ENCODE measurements at places on chromosomes 5 and 9. TPM values are rescaled to one million over a fixed set of nuclear protein-coding genes. Genes with fewer than 3 reads are reported as not detected.

The GCNT4 gene
- 0.17 TPM for polyA plus RNA-seq

DNA sequence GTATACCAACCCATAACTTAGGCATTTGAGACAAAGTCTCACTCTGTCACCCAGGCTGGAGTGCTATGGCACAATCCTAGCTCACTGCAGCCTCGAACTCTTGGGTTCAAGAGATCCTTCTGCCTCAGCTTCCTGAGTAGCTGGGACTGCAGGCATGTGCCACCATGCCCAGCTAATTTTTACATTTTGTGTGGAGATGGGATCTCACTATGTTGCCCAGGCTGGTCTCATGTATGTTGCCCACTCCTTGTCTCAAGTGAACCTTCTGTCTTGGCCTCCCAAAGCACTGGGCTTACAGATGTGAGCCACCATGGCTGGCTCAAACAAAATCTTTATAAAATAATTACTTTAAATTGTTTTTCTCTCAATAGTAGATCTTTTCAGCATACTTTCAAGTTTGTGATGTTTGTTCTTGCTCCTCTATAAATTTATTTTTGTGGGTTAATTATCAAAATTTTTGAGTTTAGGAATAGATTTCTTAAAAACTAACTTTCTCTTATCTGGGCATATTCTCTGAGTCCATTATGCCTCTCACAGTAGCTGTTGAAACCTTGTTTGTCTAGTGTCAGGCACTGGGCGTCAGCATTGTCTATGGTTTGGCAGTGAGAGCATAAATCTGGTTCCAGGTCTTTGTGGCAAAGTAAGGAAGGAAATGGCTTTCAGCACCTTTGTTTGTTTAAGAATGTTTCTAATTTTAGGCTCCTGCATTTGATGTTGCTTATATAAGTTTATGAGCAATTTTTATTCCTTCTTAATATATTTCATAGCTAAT is 38.7 kb downstream of the NLN start:
- peak; percentile 17 for DNase-seq

The SMIM32 gene
- 1.8 TPM for polyA plus RNA-seq

GRCh38 chr9:79264041-79264440 is 307.7 kb upstream of the TLE4 start:
- DNase-seq = peak; percentile 17

DNA sequence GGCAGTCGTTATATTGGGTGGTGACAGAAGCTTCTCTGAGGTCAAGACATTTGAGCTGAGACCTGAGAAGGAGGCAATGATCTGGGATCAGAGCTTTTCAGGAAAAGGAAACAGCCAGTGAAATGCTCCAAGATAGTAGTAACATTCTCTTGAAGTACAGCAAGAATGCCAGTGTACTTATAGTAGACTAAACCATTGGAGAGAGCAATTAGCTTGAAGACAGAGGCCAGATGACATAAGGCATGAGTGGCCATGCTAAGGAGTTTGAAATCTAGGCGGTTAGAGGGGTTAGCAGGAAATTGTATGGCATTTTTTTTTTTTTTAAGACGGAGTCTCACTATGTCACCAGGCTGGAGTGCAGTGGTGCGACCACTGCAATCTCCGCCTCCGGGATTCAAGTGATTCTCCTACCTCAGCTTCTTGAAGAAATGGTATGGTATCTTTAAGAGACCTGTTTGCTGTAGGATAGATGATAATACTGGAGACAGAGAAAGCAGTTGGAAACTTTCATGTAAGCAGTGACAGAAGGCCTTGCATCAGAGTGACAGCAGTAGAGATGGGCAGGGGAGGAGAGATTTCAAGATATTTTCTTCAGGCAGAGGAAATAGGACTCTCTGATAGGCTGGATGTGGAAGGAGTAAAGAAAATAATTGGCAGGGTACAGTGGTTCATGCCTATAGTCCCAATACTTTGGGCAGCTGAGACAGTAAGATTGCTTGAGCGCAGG is 482.2 kb upstream of the PAPPA start:
- no peak for DNase-seq

- no peak for DNase-seq
Observed at GRCh38 chr9:110509792-110510191, 69.7 kb downstream of the SVEP1 start.

- no peak for DNase-seq
Observed at GRCh38 chr9:71790296-71790695, 22.0 kb upstream of the CEMIP2 start.

The MAMDC2 gene
- polyA plus RNA-seq = 0.31 TPM

- DNase-seq = peak; percentile 31
Observed at GRCh38 chr5:118279540-118280294, 708.6 kb downstream of the DTWD2 start.

- DNase-seq = no peak
Observed at GRCh38 chr9:136043441-136043991, 51.6 kb downstream of the NACC2 start.

The GPX3 gene
- 54.2 TPM for polyA plus RNA-seq

The SNX18 gene
- polyA plus RNA-seq = 4.9 TPM

DNA sequence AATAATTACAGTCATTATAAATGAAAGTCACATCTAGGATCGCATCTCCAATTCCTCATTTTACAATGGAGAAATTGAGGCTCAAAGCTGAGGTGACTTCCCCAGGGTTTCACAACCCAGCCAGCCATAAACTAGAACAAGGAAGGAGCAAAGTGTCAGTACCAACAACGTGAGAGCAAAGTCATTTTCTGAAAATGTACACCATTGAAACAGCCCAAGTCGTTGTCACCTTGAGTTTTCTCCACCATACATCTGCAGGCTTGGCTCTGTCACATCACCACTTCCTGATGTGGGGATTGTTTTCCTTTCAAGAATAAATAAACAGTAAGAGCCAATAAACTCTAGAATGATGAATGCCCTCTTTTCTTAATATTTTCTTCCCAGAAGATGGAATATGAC is 184.5 kb upstream of the PTGER4 start:
- DNase-seq = no peak

- no peak for DNase-seq
Observed at GRCh38 chr9:119195521-119195920, 173.7 kb downstream of the BRINP1 start.

DNA sequence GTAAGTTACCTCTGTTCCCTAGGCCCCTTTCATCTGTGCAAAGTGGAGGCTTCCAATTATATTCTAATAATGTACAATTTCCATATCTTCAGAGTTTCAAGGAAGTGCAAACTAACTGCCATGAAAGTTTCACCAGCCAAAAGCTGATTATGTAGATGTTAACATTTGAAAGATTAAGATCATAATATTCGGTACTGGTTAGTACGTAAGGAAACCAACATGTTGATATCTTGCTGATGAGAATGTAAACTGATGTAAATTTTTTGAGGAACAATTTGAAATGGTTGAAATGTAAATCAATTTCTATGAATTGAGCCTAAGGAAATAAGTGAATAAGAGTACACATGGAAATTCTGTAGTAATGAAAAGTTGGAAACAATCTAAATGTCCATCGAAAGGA is 12.9 kb upstream of the KLF4 start:
- no peak for DNase-seq

- DNase-seq = no peak
Observed at GRCh38 chr5:113166261-113166660, 189.7 kb downstream of the DCP2 start.

The LECT2 gene
- polyA plus RNA-seq = not detected

The BTNL3 gene
- not detected for polyA plus RNA-seq

DNA sequence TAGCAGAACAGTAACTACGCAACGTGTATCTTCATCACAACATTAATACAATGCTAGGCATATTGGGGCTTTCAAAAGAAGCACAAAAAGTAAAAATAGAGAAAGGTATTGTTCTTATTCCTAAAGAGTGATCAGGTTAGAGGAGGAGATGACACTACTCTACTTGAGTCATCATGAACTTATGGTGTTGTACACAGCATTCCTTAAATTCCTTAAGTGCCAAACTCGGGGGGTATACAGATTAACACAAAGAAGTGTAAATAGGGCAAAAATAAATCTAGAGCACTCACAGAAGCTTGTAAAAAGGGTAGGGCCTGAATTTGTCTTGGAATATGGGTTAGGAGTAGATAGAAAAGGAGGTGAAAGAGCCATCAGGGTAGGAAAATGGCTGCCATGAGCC is 308.0 kb upstream of the DAP start:
- DNase-seq = no peak

The CEMIP2 gene
- 6.8 TPM for polyA plus RNA-seq

- no peak for DNase-seq
Observed at GRCh38 chr5:175654807-175655206, 3.1 kb upstream of the HRH2 start.

The RRAGA gene
- 217 TPM for polyA plus RNA-seq

DNA sequence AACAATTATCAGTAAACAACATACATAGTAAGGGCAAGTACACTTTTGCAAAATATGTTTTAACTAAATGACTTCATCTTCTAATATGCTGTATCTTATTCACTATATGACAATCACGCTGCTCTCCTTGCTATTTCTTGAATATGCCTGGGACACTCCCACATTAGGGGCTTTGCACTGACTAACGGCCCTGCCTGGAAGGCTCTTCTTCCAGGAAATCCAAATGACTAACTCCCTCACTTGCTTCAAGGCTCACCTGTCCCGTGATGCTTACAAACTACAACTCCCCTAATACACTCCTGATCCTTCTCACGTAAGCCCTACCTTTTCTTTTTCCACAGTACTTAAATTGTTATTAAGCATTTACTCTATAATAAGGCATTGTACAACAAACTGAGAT is 10.6 kb downstream of the ERP44 start:
- DNase-seq = no peak

DNA sequence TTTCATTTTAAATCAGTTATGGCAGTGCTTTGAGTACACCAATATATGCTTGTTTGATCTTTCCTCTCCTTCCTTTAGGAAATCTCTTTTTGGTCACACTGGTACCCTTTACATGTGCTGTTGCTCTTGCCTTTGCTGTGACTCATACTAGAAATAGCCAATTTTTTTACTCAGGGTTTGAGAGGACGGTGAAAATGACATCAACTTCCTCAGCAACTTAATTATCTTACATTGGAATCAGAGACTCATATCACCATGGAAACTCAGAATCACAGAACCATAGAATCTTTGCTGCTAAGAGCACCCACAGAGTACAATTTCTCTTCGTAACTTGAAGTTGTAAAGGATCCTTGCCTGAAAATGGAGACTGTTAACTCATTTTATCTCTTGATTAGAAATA is 13.8 kb upstream of the ZNF300 start:
- DNase-seq = peak; percentile 4

DNA sequence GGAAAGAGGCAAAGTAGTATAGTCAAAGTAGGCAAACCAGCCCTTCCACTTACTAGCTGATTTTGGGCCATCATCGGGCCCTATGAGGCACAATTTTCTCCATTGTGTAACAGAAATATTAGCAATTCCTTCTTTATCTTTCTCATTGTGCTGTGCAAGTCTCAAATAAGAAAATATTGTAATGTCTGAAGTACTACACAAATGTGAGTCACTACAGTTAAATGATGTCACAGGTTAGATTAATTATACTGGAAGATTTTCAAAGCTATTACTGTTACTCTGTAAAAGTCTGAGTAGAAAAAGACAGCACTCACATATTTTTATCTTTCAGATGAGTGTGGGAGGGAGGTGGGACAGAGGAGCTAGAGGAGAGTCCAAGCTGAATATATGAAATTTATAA is 12.4 kb upstream of the TMC1 start:
- no peak for DNase-seq

- no peak for DNase-seq
Observed at GRCh38 chr5:74199005-74199404, 441.5 kb downstream of the ENC1 start.

GRCh38 chr9:98815391-98815951 is 8.0 kb downstream of the GALNT12 start:
- DNase-seq = no peak

DNA sequence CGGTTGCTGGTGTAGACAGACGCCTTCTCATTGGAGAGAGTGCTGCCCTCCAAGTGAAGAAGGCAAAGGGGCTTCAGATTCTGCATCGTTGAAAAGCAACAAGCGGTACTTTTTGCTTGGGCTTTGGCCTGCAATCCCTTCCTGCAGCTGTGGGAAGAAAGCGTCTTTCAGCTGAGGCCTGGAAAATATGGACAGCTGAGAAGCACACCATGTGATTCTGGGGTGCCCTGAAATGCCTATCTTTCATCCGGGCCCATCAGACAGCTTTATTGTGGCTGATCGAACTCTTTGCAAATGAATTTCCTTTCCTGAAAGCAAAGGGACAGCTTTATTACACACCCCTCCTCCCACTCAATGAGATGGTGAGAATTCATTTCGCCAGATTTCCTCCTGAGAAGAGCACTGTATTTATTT is 74.0 kb downstream of the NSG2 start:
- no peak for DNase-seq
